Right cardiac atrium (tissue), 5 donors: ENCODE measurements at places on chromosomes 4 and X.

DNA sequence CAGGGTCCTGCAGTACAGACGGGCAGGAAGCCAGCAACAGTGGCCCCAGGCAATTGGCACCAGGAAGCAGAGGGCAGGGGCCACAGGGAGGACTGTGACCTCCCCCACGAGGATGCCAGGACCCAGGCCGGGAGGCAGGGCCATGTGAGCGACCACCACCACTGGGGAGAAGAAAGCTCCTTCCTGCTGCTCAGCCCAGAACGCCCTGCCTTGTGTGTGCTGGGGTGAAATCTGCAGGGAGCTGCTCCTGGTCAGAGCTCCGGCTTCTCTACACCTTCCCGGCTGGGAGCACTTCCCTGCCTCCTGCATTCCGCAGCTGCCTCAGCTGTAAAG, 100.4 kb downstream of the HMX1 start:
- no peak for DNase-seq

DNA sequence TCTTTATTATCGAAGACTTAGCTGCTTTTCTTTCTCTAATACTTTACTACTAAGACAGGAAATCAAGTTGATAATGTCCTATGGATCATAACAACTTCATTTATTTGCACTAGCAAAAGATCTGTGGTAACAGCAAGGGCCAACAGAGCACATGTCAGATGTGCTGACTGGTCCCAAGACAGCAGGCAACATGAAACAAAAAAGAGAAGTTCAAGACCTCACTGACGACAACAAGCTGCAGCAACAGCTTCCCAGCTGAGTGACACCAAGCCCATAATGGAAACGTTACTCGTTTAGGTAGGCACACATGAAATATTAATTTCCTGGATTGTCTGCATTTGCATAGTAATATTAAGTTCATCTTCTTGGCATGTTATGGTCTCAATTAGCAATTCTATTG, 126.9 kb downstream of the UNC5C start:
- no peak for DNase-seq

GRCh38 chr4:39699687-39700409, 1.9 kb downstream of the UBE2K start:
- DNase-seq, result no peak

DNA sequence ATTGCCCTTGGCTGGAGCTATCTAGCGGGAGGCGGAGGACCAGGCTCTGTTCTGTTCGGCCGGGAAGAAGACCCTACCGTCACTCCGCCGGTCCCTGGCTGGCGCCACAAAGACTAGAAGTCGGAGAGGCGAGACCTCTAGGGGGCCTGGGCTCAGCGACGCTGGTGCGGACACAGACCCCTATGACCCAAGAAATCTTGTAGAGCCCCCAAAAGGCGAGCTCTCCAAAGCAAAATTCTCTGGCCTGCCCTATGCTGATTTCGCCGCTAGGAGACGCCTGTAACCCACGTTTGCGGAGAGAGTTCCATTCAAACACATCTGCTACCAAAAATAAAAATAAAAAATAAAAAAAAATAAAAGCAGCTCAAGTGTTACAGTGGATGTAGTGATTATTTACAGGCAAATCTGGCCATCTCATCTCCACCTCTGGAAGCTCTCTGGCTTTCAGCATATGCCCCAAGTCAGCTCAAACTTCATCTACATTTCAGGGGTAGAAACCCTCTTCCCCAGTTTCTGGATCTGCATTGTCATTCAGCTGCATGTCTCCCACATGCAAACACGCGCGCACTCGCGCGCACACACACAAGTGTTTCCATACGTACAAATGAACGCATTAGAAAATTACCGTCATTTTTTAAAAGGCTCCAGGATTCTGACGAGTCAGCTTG, 2.4 kb upstream of the PCDH10 start:
- peak; percentile 69 for DNase-seq

GRCh38 chr4:181909368-181909767, 333.8 kb upstream of the TENM3 start:
- no peak for DNase-seq

DNA sequence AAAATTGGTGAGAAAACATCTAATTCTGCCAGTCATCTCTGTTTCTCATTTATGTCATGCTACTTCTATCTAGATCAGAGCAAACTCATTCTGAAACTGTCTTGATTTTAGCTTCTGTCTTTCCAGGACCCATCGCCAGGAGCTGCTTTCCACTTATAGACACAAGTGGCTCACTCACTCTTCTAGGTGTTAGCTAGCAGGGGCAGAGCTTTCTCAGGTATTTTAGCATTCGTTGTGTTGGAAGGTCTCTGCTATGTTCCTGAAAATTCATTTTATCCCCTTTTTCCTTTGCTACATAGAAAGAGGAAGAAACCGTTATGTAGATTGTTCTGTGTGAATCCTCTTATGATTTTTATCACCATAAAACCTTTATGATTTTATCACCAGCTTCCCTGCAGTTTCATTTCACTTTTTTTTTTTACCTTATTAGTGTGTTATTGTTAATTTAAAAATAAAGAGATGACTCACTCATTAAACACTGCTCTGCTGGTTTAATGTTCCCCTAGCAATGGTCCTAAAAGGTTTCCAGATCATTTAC, 246.6 kb upstream of the AADAT start:
- DNase-seq, result no peak

DNA sequence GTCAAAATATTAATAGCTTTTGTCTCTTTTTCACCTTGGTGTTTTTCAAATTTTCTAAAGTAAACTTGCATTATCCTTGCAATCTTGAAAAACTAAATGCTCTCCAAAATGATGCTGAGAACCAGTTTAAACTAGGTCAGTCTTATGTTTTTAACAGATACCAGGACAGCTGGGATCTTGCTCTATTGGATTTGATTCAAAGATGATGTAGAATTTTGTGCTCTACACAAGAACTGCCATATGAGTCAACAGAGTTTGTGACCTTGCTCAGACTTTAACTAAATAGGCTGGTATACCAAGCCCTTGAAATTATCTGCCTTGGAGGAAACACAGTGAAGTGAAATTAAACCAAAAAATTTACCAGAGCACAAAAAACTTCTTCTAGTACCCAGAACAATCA, 991.1 kb downstream of the STPG2 start:
- DNase-seq, result no peak
